ENCODE measurements at places on chromosomes 1 and 21.

GRCh38 chr1:111943066-111943465, 46.4 kb downstream of the KCND3 start:
- DNase-seq = no peak

DNA sequence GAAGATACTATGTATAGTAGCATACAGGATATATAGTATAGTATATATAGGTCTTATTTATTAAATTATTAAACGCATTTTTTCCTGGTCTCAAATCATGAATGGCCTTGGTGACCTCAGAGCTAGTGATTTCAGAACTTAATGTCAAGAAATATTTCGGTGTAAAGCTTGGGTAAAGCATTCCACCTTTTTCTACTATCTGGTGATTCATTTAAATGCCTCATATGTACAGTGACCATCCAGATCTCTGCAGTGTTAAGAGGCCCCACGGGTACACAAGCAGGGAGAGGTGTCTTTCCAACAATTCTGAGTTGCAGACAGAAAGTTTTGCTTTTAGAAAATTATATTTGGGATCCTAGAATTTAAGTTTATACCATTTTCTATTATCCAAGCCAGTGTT, 626.5 kb downstream of the PTPRC start:
- no peak for DNase-seq

DNA sequence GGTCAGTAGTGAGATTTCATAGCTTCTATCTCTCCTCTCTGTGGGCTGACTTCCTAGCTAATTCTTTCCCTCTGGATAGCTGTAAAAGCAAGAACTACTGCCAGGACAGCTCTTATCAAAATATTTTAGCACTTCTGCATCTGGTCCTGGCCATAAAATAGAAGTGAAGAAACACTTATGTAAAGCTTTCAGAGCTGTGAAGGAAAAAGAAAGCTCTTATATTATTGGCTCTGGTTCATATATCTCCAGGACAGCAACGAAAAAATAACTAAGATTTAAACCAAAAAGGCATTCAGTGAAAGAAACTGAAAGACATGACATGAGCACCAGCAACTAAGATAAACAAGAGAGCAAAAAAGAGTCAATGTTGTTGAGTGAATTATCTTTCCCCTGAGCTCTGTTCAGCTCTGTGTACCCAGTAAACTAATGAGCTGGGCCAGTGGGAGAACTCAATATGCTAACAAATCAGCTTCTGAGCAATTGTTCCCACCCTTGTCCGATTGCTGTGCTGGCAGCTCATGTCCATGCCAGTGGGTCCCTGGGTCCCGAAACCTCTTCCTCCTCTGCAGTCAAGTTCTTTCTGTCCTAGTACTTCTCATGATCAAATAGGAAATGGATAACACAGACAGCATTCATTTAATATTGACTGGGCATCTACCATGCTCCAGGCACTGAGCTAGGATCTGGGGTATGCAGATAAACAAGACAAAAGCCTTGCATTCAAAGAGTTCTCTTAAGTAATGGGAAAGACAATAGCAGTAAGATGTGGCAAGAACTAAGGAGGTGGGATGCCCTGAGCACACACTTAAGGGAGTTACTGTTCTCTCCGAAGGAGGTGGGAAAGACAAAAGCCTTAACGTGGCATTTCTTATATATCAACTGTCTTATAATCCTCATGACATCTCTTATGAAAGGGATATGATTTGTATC, 45.3 kb upstream of the MAN1A2 start:
- DNase-seq = no peak

GRCh38 chr1:5333291-5333690, 658.9 kb downstream of the NPHP4 start:
- DNase-seq = no peak

Data from frontal cortex (tissue), 4 donors.